Brain (organoid and tissue), 16 donors: ENCODE measurements at places on chromosomes 1 and 21.

- no peak for DNase-seq
These were observed 2.8 kb downstream of the RHBDL2 start for GRCh38 chr1:38938722-38939260.

GRCh38 chr1:43318831-43319230, 18.0 kb downstream of the TIE1 start:
- no peak for DNase-seq

- DNase-seq: no peak
These were observed 28.0 kb upstream of the COA6 start for GRCh38 chr1:234345237-234345636.

GRCh38 chr21:41610042-41610839, 102.3 kb upstream of the TMPRSS2 start:
- peak; percentile 33 for DNase-seq

DNA sequence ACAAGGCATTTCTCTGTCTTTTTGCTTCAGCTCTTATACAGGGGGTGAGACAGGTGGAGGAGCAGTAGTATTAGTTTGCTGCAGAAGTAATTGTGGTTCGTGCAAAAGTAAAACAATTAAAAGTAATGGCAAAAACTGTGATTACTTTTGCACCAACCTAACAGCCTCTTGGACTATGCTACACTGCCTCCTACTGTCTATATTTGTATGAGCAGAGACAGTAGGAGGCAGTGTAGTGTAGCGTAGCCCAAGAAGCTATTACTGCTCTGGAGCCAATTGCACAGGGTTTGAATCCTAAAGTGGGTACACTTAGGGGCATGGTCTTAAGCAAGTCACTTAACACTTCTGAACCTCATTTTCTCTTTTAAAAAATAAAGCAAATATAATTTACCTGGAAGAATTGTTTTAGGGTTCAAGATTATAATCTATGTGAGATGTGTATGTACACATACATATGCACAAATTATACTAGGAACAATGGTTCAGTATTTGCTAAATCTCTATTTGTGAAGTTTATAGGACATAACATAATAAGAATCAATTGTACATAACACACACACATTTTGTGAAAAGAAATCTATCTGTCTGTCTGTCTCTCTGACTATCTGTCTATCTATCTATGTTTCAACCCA, 103.8 kb downstream of the BRINP3 start:
- DNase-seq: no peak

DNA sequence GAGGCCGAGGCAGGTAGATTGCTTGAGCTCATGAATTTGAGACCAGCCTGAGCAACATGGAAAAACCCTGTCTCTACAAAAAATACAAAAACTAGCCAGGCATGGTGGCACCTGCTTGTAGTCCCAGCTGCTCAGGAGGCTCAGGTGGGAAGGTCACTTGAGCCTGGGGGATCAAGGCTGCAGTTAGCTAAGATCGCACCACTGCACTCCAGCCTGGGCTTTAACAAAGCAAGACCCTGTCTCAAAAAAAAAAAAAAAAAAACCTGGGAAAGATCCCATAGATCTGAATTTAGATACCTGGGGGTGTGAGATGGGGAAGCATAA, 32.9 kb downstream of the NIBAN1 start:
- no peak for DNase-seq

DNA sequence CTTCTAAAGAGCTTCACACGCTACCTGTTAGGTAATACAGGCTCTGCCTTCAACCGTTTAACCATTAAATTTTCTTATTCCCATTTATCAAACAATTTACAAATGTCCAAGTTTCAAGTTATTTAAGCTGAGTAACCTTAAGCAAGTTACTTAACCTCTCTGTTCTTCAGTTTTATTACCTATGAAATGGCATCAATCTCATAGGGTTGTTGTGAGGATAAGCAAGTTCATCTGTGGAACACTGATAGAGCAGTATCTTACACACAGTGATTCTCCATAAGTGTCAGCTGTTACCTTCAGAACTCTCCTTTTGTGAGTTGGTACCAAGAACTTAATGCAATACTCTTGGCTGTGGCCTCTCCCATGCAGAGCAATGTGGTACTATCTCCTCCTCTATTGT, 40.0 kb downstream of the GRIK3 start:
- no peak for DNase-seq

DNA sequence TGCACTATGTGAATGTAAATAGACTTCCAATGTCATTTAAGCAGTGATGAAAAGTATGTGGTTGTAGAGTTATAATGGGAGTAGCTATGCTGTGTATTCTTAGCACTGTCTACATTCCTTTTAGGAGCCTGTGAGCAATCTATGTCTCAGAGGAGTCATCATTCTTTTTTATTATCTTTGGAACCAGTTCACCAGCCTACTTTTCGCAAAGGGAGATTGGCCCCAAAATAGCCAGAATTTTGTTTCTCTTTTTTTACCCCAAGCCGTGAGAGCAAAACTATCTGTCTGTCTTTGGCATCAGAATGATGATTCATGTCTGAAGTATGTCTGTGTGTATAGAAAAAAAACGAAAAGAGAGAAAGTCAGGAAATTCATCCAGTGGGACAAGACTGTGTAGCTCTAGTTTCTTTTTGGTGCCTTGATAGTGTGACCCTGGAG, 44.2 kb downstream of the OSBPL9 start:
- DNase-seq: no peak

DNA sequence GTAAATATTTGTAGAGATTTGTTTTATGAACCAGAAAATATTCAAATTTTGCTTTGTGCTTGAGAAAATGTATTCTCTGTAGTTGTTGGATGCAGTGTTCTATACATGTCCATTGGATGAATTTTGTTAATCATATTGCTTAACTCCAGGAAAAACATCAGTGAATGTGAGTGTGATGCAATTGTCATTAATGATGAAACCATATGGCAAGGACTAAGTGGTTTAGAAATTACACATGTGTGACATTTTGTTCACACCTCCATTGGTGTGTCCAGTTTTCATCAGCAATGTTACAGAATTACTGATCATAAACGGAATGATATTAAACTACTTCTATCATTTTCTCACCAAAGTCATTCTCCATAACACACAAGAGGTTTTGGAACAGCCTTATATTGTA, 151.8 kb upstream of the ST6GALNAC5 start:
- DNase-seq: no peak

GRCh38 chr1:116310180-116310579, 62.9 kb upstream of the ATP1A1 start:
- DNase-seq: no peak

DNA sequence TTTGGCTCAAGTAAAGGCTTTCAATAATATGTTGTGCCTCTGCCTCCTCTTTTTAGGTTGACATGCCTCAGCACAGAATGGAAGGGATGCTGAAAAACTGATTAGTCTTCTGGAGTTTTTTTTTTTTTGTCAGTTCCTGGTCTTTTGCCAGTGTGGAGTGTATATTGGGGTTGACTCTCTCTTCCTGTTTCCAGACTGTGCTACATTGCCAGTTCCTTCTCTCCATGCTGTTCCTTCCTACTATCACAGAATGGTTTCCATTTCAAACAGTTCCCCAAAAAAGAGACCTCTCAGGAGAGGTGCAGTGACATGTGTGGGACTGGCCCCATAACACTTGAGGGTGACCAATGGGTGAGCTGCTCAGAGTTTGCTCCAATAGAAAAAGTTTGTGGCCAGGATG, 101.7 kb upstream of the ETV3 start:
- no peak for DNase-seq
